ENCODE measurements at places on chromosomes 5 and 9. TPM values are rescaled to one million over a fixed set of nuclear protein-coding genes. Genes with fewer than 3 reads are reported as not detected.

Gene WNT8A
- total RNA-seq: not detected

Gene MARCHF3
- 9.3 TPM for total RNA-seq

Gene PAX5
- total RNA-seq: 2.2 TPM

- H3K27ac ChIP-seq: no peak overlapping the region
- H3K36me3 ChIP-seq: no peaks in the 10 kb centered on the region
- no peaks in the 10 kb centered on the region for H3K4me1 ChIP-seq
- H3K27me3 ChIP-seq: peaks cover 13% of the 10 kb centered on the region
- no peak for DNase-seq
- no peak overlapping the region for H3K4me3 ChIP-seq
These were observed 119.0 kb upstream of the SLC25A48 start for GRCh38 chr5:135715267-135716055.

- H3K4me1 ChIP-seq: no peaks in the 10 kb centered on the region
- H3K4me3 ChIP-seq: no peak overlapping the region
- no peak overlapping the region for H3K27ac ChIP-seq
- no peaks in the 10 kb centered on the region for H3K36me3 ChIP-seq
- DNase-seq: no peak
These were observed 390.3 kb upstream of the MEF2C start for GRCh38 chr5:89273289-89273688.

DNA sequence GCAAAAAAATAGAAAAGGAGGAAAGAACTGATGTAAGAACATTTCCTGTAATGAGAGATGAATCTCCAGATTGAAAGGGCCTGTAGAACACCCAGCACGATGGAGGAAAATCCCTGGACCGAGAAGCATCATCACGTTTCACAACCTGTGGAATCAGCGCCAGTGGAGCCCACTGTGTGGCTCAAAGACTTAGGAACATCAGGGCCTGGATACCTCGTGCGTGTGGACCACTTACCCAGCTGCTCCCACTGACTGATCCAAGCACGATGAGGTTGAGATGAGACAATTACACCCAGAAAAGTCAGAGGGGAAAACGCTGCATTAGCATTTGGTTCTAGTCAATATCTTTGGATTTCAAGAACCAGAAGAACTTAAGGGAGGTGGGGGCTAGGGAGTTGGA lies 224.6 kb downstream of the SYK start:
- no peak for DNase-seq
- peaks cover 6% of the 10 kb centered on the region for H3K4me1 ChIP-seq
- no peaks in the 10 kb centered on the region for H3K36me3 ChIP-seq
- no peak overlapping the region for H3K27ac ChIP-seq
- no peak overlapping the region for H3K4me3 ChIP-seq

DNA sequence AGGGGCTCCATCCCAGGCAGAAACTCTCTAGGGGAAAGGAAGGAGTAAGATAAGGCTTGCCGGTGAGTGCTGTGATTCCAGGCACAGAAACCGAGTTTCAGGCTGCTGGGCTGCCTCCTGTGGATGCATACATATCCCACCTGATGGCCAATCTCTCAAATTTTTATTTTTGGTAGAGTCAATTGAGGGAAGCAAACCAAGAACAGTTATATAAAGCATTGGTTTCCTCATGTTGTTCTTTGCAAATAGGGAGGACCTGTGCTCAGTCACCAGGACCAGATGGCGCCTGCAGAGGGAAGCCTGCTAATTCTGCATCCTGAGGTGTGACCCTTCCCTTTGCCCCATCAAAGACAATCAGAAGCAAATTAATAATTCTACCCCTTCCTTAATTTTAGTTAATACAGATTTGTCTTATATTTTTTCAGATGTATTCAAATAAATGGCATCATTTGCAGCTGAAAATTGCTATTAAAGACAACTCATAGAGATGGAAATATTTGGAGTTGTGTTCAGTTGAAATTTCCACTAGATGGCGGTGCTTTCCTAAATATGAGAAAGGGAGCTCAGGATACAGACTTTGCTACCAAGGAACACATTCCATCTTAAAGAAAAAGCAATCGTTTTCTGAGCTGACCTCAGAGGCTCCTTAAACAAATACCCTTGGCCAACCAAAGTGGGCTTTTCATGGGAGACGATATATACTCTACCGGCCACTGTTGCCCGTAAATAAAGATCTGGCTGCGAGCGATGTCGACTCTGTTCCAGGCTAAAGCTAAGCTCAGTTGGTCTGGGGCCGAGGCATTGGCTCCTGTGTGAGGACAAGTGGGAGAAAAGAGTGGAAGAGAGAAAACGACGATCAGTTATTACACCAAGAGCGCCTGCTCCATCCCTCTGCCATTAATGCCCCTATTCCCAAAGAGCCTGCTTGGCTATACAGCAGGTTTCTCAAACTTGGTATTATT lies 225.7 kb upstream of the KLF9 start:
- no peaks in the 10 kb centered on the region for H3K4me1 ChIP-seq
- H3K27ac ChIP-seq: no peak overlapping the region
- no peaks in the 10 kb centered on the region for H3K36me3 ChIP-seq
- DNase-seq: no peak

GRCh38 chr5:36887532-36887931 lies 11.0 kb downstream of the NIPBL start:
- H3K36me3 ChIP-seq: peaks cover 5% of the 10 kb centered on the region
- H3K27me3 ChIP-seq: no peaks in the 10 kb centered on the region
- DNase-seq: no peak

DNA sequence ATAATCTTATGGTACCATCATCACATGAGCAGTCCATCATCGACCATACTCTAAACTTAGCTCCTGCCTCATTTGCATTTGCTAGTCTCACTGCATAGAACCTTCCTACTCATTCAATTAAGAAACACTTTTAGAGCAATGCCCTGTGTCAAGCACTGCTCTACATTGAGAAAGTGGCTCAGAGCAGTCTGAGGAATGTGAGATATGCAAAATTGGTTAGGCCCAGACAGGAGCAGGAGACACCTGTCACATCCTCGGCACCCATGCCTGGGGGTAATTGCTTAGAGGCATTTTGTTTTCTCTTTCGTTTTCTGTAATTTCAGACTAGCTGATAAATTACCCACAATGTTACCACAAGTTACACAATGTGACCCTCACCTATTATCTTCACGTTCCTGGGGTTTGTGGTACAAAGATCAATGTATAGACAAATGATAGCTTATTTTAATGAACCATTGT lies 4.9 kb upstream of the RARS1 start:
- peak; percentile 15 for DNase-seq
- no peak overlapping the region for H3K27ac ChIP-seq
- H3K36me3 ChIP-seq: peaks cover 2% of the 10 kb centered on the region
- H3K4me3 ChIP-seq: no peak overlapping the region

- DNase-seq: no peak
- no peak overlapping the region for H3K4me3 ChIP-seq
- peaks cover under 1% of the 10 kb centered on the region for H3K27me3 ChIP-seq
- peaks cover 5% of the 10 kb centered on the region for H3K4me1 ChIP-seq
- H3K27ac ChIP-seq: no peak overlapping the region
- no peaks in the 10 kb centered on the region for H3K36me3 ChIP-seq
These were observed 27.0 kb downstream of the PTGES start for GRCh38 chr9:129725795-129726251.

- H3K36me3 ChIP-seq: no peaks in the 10 kb centered on the region
- no peak for DNase-seq
- no peaks in the 10 kb centered on the region for H3K4me1 ChIP-seq
- H3K27me3 ChIP-seq: no peaks in the 10 kb centered on the region
- no peak overlapping the region for H3K4me3 ChIP-seq
These were observed 591.6 kb downstream of the CAAP1 start for GRCh38 chr9:26301046-26301445.

DNA sequence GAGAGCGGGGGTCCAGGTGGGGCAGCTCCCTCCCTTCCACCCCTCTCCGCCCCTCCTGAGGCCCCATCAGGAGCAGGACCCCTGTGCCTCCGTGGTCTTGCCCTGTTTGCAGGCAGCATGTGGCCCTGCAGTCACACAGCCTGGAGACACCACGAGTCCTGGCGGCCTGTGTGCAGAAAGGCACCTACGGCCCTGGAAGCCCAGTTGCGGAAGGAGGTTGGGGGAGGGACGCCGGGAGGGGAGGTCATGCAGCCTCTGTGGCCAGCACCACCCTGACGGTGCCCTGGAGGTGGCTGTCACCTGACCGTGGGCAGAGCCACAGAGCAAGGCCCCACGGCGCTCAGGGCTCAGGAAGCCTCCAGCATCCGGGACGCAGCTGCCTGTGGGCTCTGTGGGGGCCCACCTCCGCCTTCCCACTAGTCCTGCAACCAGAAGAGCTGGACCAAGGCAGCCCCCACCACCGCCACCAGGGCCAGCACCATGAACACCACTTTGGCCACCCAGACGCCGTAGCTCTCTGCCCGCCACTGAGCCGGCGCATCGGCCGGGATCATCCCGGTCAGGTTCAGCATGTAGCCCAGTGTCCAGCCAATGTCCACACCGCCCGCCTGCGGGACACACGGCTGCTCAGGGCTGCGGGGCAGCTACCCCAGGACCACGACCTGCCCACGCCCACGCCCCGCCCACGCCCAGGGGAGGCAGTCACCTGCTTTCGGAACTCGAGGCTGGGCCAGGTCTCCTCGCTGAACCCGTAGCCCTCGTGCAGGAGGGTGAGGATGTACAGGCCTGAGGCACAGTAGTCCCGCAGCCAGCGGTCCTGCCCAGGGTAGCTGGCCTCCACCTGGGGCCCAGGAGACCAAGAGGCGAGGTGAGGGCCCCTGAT lies 6.4 kb downstream of the ENTPD8 start:
- no peak overlapping the region for H3K27ac ChIP-seq
- H3K4me1 ChIP-seq: no peaks in the 10 kb centered on the region
- H3K4me3 ChIP-seq: no peak overlapping the region
- H3K27me3 ChIP-seq: no peaks in the 10 kb centered on the region

All from activated T-cell treated with anti-CD3 and anti-CD28 coated beads, Interleukin-2, amount 50 U/mL, for 72 hours (primary cell).